ENCODE measurements at places on chromosomes 4 and X.

GRCh38 chr4:83335701-83336100 is 1.1 kb upstream of the HPSE start:
- no peak for DNase-seq

DNA sequence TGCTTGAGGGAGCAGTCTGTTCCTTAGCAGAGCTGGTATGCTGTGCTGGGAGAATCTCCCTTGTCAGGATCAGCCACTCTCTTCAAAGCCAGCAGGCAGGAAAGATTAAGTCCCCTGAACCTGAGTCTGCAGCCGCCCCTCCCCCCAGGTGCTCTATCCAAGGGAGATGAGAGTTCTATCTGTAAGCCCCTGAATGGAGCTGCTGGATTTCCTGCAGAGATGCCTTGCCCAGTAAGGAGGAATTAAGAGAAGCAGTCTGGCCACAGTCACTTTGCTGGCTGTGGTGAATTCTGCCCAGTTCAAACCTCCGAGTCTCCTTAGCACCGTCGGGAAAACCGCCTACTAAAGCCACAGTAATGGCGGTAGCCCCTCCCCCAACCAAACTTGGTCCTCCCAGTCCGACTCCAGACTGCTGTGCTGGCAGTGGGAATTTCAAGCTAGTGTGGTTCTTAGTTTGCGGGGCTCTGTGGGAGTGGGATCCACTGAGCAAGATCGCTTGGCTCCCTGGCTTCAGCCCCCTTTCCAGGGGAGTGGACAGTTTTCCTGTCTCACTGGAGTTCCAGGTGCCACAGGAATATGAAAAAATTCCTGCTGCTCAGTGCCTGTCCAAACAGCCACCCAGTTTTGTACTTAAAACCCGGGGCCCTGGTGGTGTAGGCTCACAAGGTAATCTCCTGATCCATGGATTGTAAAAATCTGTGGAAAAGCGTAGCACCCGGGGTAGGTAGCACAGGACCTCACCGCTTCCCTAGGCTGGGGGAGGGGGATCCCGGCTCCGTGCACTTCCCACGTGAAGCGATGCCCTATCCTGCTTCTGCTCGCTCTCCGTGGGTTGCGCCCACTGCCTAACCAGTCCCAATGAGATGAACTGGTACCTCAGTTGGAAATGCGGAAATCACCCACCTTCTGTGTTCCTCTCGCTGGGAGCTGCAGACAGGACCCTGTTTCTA is 38.0 kb downstream of the RAB28 start:
- DNase-seq, result no peak

- DNase-seq, result no peak
Observed at GRCh38 chrX:47384502-47384901, 14.1 kb downstream of the ZNF157 start.

DNA sequence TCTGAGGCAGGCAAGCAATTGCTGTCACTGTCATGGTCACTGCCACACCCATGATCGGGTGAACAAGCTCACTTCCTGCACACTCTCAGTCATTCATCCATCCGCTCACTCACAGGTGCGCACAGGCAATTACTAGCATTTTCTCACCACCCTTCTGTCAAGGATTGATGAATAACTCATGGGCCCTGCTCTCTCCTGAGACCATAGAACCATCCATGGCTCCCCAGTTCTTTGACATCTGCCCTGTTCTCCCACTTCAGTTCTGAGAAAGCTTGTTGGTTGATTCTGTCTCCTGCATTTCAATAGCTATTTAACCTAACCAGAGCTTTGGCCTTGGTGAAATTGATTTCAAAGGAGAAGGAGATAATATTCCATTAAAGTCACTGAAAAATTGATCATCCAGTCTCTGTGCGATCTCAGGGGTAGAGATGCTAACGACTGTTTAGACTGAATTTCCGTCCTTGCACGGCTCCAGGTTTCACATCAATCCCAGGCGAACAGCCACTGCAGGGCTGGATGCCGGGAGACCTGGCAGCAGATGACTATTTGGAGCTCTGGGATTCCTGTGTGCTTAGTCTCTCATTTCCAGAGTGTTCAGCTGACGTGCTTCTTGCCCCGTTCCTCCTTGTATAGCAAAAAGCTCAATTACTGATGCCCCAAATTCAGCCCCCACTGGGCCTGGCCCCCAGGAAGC is 36.9 kb upstream of the ADRA2C start:
- no peak for DNase-seq

DNA sequence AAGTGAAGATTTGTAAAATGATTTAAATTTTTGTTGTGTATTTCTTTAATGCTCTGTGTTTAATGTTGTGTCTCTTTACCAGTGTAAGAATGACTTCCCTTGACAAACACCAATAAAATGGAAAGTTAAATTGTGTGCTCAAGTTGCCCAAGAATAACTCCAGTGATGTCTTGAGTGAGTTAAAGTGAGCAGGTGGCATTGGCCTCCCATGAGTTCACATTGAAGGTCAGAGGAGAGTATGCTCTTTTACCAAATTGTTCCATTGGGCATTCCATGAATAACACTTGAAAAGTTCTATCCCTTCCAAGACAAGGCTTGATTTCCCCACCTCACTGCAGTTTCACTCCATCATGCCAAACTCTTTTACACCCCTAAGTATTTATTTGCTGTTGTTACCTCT is 4.5 kb downstream of the ANXA5 start:
- no peak for DNase-seq

GRCh38 chr4:26885912-26886274 is 25.3 kb downstream of the STIM2 start:
- DNase-seq, result no peak

DNA sequence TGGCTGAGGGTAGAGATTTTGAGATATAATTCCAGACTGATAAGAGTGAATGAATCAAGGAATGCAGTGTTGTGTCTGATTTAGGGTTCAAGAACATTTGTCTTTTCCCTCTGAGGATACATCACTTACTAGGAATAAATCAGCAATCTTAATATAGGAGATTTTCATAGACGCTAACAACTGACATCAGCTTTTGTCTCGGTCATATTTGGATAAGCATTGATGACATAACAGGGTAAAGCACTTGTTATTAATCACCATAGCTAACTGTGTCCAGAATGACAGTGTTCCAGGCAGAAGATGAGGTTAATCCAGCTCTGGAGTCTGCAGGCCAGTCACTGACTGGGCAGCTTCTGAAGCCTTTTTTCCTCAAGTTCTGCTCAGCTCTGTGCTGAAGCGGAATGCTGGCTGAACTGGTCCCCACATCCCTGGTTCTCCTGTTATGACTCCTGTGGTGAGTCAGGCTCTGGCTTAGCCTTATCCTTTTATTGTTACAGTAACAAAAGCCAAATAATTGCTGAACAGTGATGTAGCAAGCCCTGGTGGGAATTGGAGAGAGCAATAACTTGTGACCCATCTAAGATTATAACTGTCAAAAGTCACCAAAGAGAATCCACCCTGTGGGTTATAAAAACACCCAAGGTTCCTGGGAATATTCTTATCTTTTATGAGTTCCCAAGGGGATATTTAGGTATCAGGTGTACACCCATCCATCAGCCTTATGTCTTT is 41.8 kb downstream of the FNIP2 start:
- no peak for DNase-seq

- DNase-seq, result no peak
Observed at GRCh38 chrX:48002929-48003328, 860 bp downstream of the ZNF182 start.

- DNase-seq, result no peak
Observed at GRCh38 chr4:76680952-76681351, 217.0 kb downstream of the SOWAHB start.

GRCh38 chrX:34849371-34849770 is 93.2 kb upstream of the FAM47B start:
- no peak for DNase-seq

DNA sequence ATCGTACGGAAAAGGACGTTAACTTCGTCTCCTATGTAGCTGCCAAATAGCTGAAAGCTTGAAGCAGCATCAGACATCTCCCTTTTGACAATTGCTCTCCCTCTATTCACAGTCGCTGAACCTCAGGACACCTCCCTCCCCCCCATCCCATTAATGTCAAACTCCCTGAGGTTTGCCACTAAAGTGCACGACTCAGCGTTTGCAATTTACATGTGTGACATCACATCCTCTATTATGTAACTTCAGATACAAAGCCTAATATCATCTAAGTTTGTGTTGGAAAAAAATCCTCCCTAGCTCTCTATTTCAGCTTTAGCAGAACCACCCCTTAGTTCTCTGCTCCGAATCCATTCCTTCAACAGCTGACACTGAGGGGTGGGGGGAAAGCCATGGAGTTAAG is 5.5 kb upstream of the NR3C2 start:
- no peak for DNase-seq

GRCh38 chr4:81594490-81595159 is 122.9 kb upstream of the RASGEF1B start:
- no peak for DNase-seq

- DNase-seq, result no peak
Observed at GRCh38 chr4:70027011-70027410, 1.2 kb upstream of the HTN3 start.

DNA sequence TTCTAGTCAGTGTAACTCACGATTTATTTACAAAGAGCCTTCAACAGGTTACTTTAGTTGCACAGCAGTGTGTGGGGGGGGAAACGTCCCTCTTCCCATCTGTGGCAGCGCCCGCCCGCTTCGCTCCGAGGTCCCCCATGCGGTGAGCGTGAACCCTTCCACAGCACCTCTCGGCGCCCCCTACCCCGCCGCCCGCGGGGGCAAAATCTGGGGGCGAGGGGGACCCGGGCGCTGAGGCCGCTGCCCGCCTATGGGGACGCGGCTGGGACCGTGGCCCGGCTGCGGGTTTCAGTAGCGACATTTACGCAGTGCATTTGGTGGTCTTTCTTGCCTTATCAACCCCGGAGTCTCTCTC is 6.4 kb downstream of the NKX6-1 start:
- DNase-seq, result no peak

GRCh38 chr4:108466936-108467902 is 153.2 kb upstream of the RPL34 start:
- no peak for DNase-seq

DNA sequence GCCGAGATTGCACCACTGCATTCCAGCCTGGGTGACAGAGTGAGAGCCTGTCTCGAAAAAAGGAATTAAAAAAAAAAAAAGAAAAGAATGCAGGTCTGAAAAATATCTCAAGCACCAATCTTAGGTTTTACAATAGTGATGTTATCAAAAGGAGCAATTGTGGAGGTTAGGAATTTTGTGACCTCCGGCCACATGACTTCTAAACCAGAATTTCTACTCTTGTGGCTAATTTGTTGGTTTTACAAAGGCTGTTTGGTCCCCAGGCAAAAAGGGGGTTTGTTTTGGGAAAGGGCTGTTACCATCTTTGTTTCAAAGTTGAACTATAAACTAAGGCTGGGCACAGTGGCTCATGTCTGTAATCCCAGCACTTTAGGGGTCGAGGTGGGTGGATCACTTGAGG is 15.4 kb upstream of the ZNF41 start:
- no peak for DNase-seq

- DNase-seq, result no peak
Observed at GRCh38 chr4:61786211-61786610, 586.1 kb downstream of the ADGRL3 start.

GRCh38 chr4:118942465-118942864 is 53.8 kb downstream of the SYNPO2 start:
- DNase-seq, result no peak

DNA sequence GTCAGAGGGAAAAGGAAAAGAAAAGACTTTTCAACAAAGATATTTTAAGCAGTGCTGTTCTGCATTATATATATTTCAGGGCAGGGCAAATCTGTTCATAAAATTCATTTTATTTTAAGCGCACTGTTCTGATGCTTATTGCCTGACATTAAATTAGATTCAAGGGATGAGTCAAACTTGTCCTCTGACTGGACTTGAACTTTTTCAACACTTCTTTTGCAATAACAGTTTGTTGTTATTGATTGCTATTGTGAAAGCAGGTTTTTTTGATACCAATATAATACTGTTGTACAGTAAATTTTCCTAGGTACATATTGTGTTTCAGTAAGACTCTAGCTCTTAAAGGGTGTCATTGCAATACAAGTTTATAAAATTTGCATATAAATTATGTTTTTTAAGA is 481.3 kb downstream of the NAF1 start:
- no peak for DNase-seq

DNA sequence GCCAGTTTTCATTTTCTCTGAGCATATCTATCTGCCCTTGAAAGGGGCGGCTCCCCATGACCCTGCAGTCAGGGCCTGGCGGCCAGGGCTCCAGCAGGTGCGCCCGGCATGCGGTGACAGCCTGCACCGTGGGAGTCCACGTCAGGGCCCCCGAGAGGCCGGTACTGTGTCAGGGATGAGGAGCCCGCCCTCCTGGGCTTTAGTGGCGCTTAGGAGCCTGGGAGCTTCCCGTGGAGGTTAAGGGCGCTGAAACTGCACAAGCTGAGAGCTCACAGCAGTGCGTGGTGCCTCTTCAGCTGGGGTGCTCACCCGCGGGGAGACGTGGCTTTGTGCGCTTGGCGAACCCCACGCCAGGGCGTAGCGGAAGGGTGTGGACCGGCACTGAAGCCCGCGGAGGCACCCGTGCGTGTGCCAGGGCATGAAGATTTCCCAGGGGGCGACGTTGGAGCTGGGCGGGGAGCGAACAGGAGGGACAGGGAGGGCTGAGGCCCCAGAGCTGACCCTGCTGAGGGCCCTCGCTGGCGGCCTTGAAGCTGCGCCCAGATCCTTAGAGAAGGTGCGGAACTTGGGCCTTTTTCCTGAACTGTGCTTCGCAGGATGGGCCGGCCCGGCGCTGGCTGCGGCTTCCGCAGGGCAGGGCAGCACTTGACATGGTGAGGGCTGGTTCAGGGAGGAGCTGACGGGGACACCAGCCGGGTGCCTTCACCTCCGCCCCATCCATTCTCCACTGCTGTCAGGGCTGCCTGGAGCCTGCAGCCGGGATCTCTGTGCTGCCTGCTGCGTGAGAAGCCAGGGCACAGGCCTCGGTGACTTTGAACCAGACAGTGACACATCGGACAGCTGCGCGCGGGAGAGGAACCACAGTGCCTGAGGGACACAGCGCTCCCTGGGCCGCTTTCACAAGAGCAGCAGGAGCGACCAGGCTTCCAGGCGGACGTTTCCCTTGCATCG is 32.9 kb downstream of the HTT-AS start:
- no peak for DNase-seq

GRCh38 chr4:163486321-163486720 is 8.2 kb upstream of the TMA16 start:
- no peak for DNase-seq

GRCh38 chrX:149830192-149830873 is 48.6 kb downstream of the MAGEA9 start:
- DNase-seq, result no peak

DNA sequence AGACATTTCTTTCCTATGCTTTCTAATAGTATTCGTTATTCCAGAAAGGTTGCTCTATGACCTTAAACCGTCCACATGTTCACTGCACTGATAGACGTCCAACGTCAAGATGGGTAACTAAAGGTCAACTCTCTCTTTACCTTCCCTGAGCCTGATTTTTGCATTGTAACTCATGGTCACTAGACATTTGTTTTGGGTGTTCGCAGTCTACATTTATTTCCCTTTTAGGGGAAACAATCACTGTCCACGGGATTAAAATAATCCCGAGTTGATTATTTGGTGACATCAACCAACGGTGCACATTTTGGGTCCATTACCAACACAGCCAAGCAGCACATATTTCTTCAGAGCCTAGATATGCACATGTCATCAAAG is 540 bp upstream of the HADH start:
- no peak for DNase-seq

- DNase-seq, result no peak
Observed at GRCh38 chr4:146371812-146372211, 149.9 kb downstream of the SLC10A7 start.
